ENCODE measurements at places on chromosomes 12 and 14. TPM values are rescaled to one million over a fixed set of nuclear protein-coding genes. Genes with fewer than 3 reads are reported as not detected.

DNA sequence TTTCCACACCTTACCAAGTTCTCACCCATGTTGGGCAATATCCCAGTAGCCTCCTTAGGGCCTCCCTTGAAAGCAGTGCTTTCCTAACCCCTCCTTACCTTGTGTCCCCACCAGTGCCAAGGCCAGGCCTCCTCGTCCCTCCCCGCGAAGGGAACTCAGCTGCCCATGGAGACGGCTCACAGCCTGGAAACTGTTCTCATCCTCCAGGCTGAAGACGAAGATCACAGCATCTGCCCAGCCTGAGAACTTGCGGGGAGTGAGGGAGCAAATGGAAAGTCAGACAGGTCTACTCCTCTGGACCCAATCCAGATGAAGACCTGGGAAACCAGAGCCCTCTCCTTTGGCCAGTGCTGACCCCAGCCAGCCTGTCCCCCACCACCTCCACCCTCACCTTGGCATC is 4.6 kb downstream of the AGAP2 start:
- no peak for DNase-seq

DNA sequence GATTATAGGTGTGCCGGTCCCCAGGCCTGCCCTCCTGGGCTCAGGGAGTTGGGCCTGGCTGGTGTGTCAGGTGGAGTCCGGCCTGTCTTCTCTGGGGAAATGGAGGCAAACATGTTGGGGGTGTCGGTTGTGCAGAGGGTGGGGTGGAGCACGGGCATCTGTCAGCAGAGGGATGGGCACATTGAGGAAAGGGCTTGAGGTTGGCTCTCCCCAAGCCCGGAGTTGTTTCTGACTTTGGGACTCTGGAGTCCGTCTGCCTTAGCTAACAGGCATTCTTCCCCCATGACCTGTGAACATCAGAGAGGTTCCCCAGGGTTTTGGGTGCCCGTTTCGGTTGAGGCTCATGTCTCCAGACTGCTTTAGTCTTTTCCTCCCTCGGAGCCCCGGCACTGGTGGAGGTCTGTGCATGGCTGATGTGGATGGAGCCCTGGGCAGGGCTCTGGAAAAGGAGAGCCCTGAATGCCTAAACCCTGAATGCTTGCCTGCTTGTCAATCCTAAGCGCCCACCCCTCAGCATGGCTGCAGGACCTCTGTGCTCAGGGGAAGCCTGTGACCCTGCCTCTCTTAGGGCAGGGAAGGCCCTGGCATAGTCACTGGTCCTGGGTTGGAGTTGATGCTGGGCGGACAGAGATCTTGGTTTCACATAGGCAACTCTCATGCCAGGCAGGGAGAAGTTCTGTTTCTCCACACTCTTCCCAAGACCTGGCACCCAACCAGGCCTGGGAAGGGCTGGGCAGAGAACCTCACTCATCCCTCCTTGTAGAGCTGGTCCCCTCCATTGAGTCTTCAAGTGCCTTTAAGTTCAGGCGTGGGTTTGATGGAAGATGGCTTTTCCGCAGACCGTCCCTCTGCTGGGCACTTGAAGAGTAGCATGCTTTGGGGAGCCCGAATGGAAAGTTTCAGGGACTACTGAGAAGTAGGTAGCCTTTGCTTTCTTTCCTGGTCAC is 12.9 kb downstream of the NYNRIN start:
- DNase-seq, result no peak

DNA sequence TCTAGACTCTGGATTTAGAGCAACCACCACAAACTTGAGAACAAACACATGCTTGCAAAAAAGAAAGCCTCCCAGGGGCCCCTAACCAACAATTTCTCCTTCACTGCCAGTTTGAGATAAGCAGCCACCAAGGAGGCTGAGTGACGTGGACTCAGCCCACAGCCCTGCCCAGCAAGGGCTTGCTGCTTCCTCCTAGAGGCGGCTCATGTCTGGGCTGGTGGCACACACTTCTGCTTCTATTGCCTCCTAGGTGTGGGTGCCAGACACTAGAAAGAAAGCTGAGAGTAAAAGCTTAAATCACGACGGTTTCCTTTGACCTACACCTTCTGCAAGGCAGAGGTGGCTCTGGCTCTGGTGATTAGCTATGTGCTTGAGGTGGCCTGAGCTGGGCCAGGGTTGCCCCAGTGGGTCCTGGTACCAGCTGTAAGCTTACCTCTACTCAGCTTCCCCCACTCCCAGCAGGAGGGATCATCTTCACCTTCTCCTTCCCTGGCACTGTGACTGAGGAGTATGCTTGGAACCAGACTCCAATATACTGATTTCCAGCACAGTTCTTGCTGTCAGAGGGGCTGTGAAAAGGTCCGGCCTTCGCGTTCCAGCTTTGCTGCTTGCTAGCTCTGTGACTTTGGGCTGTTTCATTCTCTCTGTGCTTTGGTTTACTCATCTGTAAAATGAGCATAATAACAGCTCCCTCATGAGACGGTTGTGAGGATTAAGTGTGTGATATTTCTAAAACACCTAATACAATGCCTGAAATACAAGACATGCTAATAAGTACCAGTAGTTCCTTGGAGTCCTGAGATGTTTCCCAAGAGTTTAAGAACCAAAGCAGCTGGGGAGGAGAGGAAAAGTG is 89.7 kb upstream of the PARP11 start:
- no peak for DNase-seq

DNA sequence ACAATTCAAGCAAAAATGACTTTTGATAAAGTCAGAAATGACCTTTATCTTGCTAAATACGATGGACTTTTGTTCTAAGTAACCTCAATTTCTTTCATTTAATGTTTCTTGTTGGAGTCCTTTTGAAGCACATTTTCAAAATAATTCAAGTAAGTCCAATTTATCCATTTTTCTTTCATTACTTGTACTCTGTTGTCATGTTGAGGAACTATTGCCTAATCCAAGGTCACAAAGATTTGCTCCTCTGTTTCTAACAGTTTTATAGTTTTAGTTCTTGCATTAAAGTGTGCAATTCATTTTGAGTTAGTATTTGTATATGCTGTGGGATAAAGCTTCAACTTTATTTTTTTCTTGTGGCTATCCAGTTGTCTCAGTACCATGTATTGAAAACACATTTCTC is 66.7 kb downstream of the CCER1 start:
- DNase-seq, result no peak

DNA sequence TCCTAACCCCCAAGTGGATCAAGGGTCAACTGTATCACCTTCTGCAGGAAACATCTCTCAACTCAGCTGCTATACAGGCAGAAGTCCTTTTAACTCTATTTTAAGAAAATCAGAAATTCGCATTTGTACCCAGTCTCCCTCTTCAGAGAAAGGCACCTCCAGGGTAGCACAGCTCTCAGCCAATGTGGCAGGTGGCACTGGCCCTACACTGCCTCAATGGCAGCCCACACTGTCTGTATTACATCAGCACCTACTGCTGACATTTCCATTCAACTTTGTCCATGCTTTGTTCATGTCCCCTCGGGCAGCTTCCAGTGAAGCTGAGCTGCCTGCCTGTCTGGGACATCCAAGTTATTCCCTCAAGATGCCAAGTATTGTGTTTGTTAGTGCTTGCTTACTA is 8.8 kb downstream of the SPTSSA start:
- DNase-seq, result no peak

Gene PPM1H
- 3.3 TPM for total RNA-seq

GRCh38 chr12:25323581-25323982 is 72.9 kb upstream of the KRAS start:
- no peak for DNase-seq
